ENCODE measurements at places on chromosomes 7 and 10.

DNA sequence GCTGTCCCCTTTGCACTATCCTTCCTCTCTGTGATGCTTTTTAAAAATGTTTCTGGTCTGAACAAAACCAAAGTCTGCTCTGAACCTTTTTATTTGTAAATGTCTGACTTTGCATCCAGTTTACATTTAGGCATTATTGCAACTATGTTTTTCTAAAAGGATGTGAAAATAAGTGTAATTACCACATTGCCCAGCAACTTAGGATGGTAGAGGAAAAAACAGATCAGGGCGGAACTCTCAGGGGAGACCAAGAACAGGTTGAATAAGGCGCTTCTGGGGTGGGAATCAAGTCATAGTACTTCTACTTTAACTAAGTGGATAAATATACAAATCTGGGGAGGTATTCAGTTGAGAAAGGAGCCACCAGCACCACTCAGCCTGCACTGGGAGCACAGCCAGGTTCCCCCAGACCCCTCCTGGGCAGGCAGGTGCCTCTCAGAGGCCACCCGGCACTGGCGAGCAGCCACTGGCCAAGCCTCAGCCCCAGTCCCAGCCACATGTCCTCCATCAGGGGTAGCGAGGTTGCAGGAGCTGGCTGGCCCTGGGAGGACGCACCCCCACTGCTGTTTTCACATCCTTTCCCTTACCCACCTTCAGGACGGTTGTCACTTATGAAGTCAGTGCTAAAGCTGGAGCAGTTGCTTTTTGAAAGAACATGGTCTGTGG is 11.4 kb upstream of the CSGALNACT2 start:
- peak; percentile 44 for DNase-seq

DNA sequence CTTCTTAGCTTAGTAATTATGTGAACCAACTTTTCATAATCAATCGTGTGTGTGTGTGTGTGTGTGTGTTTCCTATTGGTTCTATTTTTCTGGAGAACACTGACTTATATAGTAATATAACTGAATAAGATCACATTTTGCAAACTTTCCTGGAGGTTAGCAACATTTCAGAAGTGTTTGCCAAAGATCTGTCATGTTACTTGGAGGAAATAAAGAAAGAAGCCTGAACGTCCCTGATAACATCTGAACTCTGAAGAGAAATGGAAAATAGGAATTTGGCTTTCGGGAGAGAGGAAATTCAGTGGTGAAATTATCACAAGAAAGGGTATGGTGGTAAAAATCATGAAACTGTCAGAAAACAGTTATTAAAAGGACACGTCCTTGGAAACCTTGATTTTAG is 984.4 kb upstream of the AUTS2 start:
- DNase-seq, result no peak

DNA sequence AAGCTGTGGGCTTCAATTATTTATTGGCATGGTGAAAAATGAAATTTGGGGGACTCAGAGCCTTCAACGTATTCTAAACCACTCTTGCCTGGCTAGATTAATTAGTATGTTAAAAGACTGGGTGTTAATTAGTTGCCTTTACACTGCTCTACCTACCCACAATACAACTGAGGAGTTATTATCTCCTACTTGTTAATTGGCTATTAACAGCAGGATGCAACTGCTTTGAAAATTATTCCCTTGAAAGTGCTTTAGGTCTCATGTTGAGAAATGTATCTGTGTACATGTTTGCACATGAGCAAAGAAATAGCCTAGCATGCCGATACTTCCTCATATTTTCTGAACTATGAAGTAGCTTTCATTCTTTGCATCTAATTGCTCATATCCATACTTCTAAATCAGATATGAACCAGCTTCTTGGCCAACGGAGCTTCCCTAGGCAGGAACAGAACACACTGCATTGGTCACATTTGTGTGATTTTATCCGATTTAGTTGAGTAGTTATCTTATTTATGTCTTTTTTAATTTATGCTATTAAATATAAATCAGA is 155.8 kb downstream of the GPAM start:
- no peak for DNase-seq

GRCh38 chr7:107874605-107875446 is 16.2 kb upstream of the DLD start:
- DNase-seq, result peak; percentile 70

- DNase-seq, result peak; percentile 26
Observed at GRCh38 chr7:67105377-67105776, 108.7 kb downstream of the TYW1 start.

- no peak for DNase-seq
Observed at GRCh38 chr10:5433182-5433581, 20.8 kb downstream of the NET1 start.

GRCh38 chr10:7209458-7209857 is 201.4 kb downstream of the SFMBT2 start:
- no peak for DNase-seq

GRCh38 chr10:101892782-101893391 is 49.3 kb upstream of the KCNIP2 start:
- DNase-seq, result no peak

- DNase-seq, result no peak
Observed at GRCh38 chr10:23362069-23362830, 17.7 kb upstream of the C10orf67 start.

DNA sequence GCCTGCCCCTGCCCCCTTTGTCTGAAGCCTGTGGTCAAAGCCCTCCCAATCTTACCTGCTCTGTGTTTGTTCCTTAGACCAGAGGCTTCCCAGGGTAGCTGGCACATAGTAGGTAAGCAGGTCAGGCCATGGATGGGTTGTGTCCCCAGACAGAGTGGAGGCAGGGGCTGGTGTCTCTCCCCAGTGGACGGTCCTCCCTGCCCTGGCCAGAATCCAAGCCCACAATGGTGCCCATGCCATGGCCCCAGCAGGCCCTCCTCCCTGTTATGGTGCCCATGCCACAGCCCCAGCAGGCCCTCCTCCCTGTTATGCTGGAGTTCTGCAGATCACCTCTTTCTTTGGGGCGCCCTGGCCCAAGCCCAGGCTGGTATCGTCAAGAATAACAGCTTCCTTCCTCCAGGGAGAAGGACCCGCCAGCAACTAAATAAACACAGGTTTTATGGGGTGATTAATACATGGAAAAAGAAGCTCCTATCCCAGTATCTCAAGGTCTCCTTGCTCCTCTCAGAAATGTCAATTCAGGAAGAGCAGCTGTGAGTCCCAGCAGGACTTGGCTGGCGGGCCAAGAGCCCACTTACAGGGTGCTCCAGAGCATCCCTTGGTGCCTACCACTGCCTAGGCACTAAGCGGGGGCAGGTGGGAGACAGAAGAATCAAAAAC is 82.0 kb downstream of the NEURL1 start:
- no peak for DNase-seq

- peak; percentile 63 for DNase-seq
Observed at GRCh38 chr10:91635401-91636400, 2.8 kb upstream of the PPP1R3C start.

GRCh38 chr7:116859323-116859722 is 3.1 kb upstream of the CAPZA2 start:
- no peak for DNase-seq

- no peak for DNase-seq
Observed at GRCh38 chr10:44462338-44462914, 77.5 kb upstream of the CXCL12 start.

- no peak for DNase-seq
Observed at GRCh38 chr7:14635955-14636354, 266.6 kb downstream of the DGKB start.

DNA sequence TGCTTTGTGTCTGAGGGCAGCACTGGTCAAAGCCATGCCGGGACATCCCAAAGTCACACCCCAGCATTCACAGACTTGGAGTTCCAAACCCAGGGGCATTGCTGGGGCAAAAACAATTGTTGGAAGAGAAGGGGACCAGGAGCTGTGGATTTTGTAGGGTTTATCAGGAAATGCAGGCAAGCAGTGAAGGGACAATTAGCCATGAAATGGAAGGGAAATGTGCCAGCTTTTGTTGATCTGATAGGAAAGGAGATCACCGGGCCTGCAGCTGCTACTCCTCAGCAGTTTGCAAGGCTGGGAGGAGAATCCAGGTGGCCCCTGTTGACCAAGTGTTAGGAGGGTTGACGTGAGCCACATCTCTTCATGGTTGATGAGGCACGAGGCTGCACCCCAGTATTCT is 2.5 kb upstream of the BRI3 start:
- DNase-seq, result no peak

GRCh38 chr7:151309311-151309710 is 32.3 kb upstream of the NUB1 start:
- DNase-seq, result no peak

DNA sequence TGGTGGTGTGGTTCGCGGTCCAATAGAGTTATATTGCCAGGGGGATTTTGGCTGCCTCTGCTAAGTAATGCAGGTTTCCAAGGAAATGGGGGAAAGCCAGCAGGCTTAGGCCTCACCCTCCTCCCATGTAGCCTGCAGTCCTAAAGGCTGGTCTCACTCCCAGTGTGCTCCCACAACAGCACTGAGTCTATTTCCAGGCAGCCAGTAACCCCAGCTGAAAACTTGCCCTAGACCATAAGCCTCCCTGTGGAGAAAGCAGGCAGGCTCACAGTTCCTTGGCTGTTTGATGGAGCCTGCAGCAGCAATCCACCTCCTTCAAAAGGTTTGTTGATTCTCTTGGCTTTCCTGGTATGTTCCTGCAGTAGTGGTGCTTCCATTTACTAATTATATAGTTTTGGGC is 220.0 kb upstream of the ZNF804B start:
- no peak for DNase-seq

DNA sequence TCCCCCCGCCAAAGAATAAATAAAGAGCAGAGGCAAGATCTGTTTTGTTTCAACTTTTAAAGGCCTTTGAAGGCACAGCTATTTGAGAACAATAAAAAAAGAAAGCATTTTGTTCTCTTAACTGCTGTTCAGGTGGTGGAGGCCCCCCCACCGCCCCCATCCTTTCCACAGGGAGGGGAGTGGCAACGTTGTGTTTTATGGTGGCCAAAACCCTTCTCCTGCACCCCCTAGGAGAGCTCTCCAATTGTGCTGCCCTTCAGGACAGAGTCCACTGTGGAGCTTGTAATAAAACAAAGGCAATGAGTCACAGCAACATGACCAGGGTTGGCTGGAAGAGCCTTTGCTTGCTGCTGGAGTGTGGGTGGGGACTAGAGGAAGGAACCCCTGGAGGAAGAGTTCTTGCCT is 987.9 kb downstream of the KCNMA1 start:
- no peak for DNase-seq

DNA sequence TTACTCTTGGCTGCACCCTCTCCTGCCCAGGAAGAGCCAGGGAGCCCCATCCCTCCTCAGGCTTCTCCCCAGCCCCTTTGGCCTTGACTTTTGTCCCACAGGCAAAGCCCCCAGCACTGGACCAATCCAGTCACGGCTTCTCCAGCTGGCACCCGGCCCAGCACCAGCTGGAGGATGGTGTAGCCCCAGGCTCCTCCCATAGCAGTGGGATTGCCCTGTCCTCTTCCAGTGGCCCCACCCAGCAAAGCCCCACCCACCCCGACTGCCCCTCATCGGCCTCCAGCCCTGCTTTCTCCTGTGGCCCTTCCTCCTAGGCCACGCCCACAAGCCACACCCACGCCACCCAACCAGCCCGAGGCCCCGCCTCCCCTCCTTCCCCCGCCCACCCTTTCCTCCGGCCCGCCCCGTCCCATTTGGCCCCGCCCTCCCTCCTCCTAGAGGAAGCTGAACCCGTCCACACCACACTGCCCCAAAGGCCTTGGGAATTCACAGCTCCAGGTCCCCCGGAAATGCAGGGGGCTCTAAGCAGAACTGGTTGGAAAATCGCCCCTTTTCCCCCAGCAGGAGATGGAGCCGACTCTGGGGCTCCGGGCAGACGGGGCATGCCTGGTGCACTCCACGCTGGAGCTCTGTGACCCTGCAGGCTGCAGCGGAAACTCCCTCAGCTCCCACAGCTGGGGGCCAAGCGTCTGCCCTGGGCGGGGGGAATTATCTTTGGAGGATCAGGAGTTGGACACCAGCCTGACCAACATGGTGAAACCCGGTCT is 25.2 kb downstream of the GET4 start:
- peak; percentile 60 for DNase-seq

DNA sequence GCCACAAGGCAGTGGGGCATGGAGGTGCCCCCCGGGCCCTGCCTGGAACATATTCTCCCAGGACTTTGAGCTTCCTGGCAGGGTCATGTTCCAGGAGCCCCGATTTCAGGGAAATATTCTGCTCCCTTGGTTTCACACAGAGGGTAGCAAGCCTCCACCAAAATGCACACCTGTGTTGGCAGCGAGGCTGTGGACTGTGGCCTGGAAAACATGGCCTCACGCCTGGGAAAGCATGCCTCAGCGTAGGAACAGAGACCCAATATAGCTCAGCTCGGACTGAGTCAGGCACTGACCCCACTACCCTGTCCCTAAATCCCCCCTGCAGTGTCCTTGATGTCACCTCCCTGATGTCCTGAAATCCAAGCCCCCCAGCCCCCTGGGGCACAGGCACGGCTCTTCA is 92.0 kb downstream of the KCNMA1 start:
- DNase-seq, result no peak

GRCh38 chr10:29668628-29669027 is 33.9 kb upstream of the SVIL start:
- no peak for DNase-seq

GRCh38 chr10:103564116-103564501 is 70.6 kb downstream of the NEURL1 start:
- no peak for DNase-seq

- no peak for DNase-seq
Observed at GRCh38 chr7:27105301-27106031, 3.0 kb upstream of the HOXA2 start.

DNA sequence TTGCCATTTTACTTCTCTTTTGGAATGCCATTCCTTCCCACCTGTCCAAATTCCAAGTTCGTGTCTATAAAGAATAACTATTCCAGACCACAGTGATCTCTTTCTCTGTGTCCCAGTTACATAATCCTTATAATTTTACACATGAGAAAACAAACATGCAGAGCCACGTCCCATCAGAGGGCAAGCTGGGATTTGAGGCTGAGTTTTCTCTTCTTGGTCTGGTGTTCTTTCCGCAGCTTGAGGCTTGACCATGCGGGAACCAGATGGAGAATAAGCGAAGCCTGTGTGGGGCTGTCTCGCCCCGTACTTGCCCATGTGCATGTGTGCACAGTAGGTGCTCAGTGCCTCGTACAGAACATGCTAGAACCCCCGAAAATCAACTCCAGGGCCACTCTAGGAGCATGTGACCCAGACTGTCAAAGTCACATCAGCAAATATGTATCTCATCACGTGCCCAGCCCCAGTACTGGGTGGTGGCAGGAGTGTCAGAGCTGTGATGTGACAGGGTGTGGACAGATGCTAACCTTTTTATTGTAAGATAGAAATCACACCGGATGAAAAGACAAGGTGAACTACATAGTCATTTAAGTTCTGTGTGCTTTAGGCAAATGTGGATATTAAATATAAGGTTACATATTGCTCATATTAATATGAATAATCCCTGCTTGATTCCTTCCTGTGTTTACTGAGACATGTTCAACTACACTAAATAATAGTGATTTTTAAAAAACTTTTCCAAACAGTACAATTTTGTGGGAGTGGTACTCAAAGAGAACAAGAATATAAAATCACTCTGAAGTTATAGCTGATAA is 3.2 kb downstream of the INSIG1 start:
- DNase-seq, result peak; percentile 58

- DNase-seq, result no peak
Observed at GRCh38 chr7:155414547-155415492, 43.1 kb upstream of the EN2 start.

Measured in activated CD4-positive, alpha-beta T cell treated with anti-CD3 and anti-CD28 coated beads, Interleukin-10, Interleukin-2, amounts not matched to agents 100 ng/mL and 50 ng/mL, durations not matched to agents 16 hours and 8 hours (primary cell).